Suprapubic skin (tissue), 4 donors: ENCODE measurements at places on chromosomes 3 and 15.

GRCh38 chr3:9308298-9308990 lies 54.4 kb upstream of the THUMPD3 start:
- H3K36me3 ChIP-seq: no peaks in the 10 kb centered on the region
- H3K27ac ChIP-seq: no peak overlapping the region
- no peak for DNase-seq
- H3K4me1 ChIP-seq: no peaks in the 10 kb centered on the region
- no peaks in the 10 kb centered on the region for H3K27me3 ChIP-seq

DNA sequence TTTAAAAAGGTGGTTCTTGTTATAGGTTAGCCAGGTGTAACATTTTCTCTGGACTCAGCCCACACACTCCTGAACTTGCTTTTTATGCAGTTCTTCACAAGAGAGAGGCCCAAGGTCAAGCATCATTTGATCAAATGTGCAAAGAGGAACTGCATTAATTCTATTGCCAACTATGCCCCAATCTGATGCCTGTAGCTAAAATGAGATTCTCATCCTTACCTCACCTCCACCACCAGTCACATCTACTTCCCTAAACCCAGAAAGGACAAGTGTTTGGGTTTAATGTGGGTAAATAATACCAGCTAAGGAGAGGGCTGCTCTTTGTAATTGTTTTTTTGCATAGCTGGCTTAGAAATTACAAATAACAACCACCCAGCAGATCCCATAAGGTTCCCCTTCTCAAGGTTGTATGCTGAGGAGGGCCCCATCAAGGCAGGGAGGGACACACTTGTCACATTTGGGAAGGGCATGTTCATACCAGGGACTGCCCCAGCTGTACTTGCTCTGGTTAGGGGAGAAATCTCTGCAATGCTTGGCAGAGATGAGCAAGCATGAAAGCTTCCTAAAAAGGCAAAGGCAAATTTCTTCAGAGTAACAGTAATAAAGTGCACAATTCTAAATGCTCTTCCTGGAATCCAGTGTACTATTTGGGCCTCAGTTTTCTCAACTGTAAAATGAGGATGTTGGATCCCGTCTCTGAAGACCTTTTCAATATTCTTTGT lies 76.2 kb downstream of the TGFBR2 start:
- H3K27ac ChIP-seq: no peak overlapping the region
- no peak for DNase-seq
- no peak overlapping the region for H3K4me3 ChIP-seq

DNA sequence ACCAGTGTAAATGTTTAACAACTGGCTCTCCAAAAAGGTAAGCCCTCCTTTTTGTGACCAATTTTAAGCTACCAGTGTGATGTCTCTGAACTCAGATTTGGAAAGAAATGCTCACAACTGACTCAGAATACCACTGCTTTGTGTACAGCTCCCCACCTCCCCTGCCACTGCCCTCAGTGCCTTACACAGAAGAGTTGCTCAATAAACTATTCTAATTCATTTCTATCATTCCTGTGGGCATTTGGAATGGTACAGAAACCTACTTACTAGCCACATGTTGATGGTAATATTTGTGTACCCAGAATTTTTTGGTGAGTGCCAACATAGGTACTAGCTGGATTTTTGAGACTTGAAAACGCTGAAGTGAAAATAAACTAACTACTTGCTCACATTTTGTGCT lies 16.0 kb downstream of the LRRN1 start:
- no peak overlapping the region for H3K27ac ChIP-seq
- DNase-seq: no peak
- no peaks in the 10 kb centered on the region for H3K27me3 ChIP-seq

DNA sequence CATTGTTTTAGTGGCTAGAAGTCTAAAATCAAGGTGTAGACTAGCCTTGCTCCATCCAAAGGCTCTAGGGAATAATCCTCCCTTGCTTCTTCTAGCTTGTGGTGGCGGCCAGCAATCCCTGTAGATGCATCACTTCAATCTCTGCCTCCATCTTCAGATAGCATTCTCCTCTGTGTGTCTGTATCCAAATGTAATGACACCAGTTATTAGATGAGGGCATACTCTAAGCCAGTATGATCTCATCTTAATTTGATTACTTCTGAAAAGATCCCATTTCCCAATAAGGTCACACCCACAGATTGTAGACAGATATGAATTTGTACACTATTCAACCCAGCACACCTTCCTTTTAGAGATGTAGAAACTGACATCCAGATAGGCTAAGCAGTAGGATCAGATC lies 334.5 kb upstream of the KCNMB2 start:
- no peaks in the 10 kb centered on the region for H3K36me3 ChIP-seq
- no peak for DNase-seq
- H3K4me3 ChIP-seq: no peak overlapping the region
- H3K27ac ChIP-seq: no peak overlapping the region

- no peak for DNase-seq
- peaks cover 11% of the 10 kb centered on the region for H3K4me1 ChIP-seq
- H3K36me3 ChIP-seq: no peaks in the 10 kb centered on the region
- H3K27ac ChIP-seq: no peak overlapping the region
- H3K4me3 ChIP-seq: no peak overlapping the region
- no peaks in the 10 kb centered on the region for H3K27me3 ChIP-seq
Measured at GRCh38 chr3:40191850-40192448, 117.6 kb upstream of the EIF1B start.

DNA sequence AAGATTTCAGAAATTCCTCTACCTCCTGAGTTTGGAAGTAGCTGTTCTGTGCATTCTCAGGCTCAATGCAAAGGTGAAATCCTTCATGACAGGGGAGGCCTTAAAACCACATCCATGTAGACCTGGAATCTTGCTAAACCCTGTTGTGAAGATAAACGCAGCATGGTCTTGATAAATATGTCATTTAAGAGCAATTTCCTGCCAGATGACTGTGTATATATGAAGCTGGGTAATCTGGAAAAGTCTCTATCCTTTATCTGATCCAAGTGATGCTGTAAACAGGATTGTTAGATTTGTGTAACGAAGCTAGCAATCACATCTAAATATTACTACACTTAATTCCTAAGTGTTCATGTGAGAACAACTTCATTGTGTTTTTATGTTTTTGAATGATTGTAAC lies 9.1 kb downstream of the MCTP2 start:
- H3K27me3 ChIP-seq: no peaks in the 10 kb centered on the region
- H3K27ac ChIP-seq: no peak overlapping the region
- no peak for DNase-seq
- no peak overlapping the region for H3K4me3 ChIP-seq

GRCh38 chr15:76663529-76663928 lies 241.6 kb downstream of the SCAPER start:
- H3K36me3 ChIP-seq: peaks cover 17% of the 10 kb centered on the region
- no peak for DNase-seq
- H3K27ac ChIP-seq: no peak overlapping the region
- H3K4me3 ChIP-seq: no peak overlapping the region
- no peaks in the 10 kb centered on the region for H3K4me1 ChIP-seq

DNA sequence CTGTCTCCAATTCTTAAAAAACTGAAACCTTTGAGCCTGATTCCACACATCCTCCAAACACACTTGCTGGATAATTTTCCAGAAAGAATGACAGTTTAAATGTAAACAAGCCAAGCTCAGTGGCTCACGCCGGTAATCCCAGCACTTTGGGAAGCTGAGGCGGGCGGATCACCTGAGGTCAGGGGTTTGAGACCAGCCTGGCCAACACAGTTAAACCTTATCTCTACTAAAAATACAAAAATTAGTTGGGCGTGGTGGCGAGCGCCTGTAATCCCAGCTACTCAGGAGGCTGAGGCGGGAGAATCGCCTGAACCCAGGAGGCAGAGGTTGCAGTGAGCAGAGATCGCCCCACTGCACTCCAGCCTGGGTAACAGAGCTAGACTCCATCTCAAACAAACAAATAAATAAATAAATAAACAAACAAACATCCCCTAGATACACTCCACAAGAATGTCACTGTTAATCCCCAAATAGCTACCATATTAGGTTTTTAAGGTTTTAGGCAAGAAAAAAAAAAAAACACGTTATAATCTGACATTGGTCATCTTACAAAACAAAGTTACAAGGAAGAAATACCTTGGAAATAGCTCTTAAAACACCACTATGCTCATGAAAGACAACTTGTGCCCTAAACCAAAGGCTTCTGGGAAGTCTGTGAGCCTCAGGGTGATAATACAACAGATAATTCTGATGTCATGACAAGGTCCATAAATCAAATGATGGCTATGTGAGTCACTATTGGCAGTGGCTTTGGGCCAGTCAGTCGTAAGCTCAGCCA lies 13.2 kb downstream of the TNIK start:
- H3K4me3 ChIP-seq: no peak overlapping the region
- no peak overlapping the region for H3K27ac ChIP-seq
- H3K4me1 ChIP-seq: no peaks in the 10 kb centered on the region
- no peak for DNase-seq
- H3K27me3 ChIP-seq: no peaks in the 10 kb centered on the region
- H3K36me3 ChIP-seq: no peaks in the 10 kb centered on the region

DNA sequence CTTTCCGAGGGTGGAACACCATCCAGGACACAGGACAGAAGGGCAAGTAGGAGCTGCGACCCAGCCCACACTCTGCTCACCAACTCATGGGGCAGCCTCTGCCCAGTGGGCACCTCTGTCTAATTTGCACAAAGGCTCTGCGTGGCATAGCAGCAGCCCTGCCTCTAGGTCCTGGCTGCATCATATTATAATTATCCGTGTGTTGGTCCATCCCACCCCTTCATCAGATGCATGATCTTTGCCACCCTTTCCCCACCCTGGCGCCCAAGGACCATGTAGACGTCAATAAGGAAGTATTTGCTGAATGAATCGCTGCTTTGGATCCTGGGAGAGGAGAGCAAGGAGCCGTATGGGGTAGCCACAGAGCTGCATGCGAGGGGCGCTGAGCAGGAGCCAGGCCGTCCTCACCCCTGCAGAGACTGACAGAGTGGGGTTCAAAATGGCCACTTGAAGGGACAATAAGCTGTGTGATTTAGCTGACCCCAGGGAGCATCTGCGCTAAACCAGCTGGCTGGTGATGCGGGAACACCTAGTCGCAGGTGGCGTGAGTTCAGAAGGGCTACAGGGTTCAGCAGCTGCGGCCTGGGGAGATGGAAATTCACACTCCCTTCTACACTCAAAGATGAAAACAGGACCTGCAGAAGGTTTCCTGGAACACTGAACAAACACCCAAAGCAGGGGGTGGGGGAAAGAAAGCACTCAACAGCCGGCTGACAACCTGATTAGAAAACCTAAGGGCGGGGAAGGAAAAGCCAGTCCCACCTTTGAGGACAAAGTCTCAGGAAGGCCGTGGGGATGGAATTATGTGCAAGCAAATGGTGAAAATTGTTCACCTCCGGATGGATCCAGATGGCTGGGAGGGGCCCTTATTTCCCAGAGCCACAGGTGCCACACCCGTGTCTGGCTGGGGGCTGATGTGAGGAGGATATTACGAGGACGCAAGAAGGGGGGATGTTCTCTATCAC lies 6.4 kb downstream of the MGLL start:
- no peak for DNase-seq
- peaks cover 70% of the 10 kb centered on the region for H3K4me1 ChIP-seq
- H3K27ac ChIP-seq: no peak overlapping the region
- peaks cover 23% of the 10 kb centered on the region for H3K36me3 ChIP-seq
- no peaks in the 10 kb centered on the region for H3K27me3 ChIP-seq
- H3K4me3 ChIP-seq: no peak overlapping the region

DNA sequence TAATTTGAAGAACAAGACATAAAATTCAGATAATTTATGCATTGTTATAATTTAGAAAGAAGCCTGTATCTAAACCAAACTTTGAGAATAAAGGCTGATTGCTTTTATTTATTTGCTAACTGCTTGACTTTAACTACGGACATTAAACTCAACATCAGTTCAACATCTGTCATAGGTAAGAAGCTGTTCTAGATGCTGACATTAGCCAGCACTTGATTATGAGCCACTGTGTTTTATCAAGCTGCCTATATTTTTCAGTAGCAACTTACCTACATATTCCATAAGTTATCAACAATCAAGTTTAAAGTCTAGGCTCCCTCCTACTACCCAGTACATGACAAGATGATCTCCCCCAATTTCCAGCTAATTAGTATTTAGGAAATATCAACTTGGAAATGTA lies 42.1 kb downstream of the USF3 start:
- DNase-seq: no peak
- no peaks in the 10 kb centered on the region for H3K4me1 ChIP-seq
- no peak overlapping the region for H3K27ac ChIP-seq
- H3K27me3 ChIP-seq: no peaks in the 10 kb centered on the region
- peaks cover 28% of the 10 kb centered on the region for H3K36me3 ChIP-seq

- peaks cover 5% of the 10 kb centered on the region for H3K4me1 ChIP-seq
- no peak overlapping the region for H3K4me3 ChIP-seq
- H3K27ac ChIP-seq: peak overlapping the region; percentile 64
- H3K27me3 ChIP-seq: no peaks in the 10 kb centered on the region
Measured at GRCh38 chr3:71629711-71630110, 46.2 kb upstream of the FOXP1 start.

GRCh38 chr15:31476866-31477265 lies 150.2 kb downstream of the KLF13 start:
- H3K27me3 ChIP-seq: no peaks in the 10 kb centered on the region
- no peak overlapping the region for H3K4me3 ChIP-seq
- H3K27ac ChIP-seq: no peak overlapping the region
- peak; percentile 40 for DNase-seq

DNA sequence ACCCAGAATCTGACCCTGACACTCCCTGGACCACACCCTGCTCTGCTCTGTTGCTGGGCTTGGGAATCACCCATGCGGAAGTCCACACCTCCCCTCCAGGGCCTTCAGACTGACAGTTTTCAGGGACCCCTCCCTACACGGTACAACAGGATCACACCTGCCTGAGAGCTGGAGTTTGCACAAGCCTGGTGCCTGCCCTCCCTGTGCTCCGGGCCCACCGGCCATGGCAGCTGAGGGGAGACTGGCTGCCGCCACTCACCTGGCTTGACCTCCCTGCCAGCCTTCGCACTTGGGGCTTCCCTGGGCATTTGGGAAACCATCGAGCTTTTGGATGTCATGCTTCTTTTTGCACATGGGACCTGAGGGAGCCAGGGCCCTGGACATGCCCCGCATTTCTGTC lies 95.9 kb upstream of the ANKRD34C start:
- H3K36me3 ChIP-seq: no peaks in the 10 kb centered on the region
- peak; percentile 76 for DNase-seq
- H3K4me1 ChIP-seq: no peaks in the 10 kb centered on the region
- no peak overlapping the region for H3K27ac ChIP-seq

GRCh38 chr3:37068031-37068430 lies 74.7 kb downstream of the MLH1 start:
- no peaks in the 10 kb centered on the region for H3K27me3 ChIP-seq
- H3K4me3 ChIP-seq: no peak overlapping the region
- no peak overlapping the region for H3K27ac ChIP-seq
- DNase-seq: no peak
- H3K36me3 ChIP-seq: peaks cover 41% of the 10 kb centered on the region
- no peaks in the 10 kb centered on the region for H3K4me1 ChIP-seq

DNA sequence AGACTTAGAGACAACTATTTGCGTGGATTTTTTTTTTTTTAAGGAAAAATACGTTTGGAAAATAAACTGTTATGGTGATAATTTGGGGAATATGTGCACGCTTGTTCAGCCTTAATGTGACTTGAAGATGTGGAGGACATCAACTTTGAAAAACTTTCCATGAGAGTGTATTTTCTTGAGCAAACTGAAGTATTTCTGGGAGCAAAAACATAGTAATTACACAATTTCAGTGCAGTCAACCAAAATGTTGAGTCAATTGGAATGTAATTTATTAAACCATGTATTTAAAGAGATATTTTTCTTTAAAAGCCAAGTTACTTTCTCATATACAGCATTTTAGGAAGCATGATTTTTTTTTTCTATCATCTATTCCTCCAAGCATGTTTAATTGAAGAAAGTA lies 80.3 kb upstream of the FLNB start:
- no peak for DNase-seq
- no peak overlapping the region for H3K27ac ChIP-seq
- no peaks in the 10 kb centered on the region for H3K27me3 ChIP-seq
- H3K36me3 ChIP-seq: peaks cover 23% of the 10 kb centered on the region
- no peak overlapping the region for H3K4me3 ChIP-seq
